ENCODE measurements at places on chromosomes 5 and 9.

- no peak for DNase-seq
Observed at GRCh38 chr5:103021314-103021713, 98.6 kb downstream of the GIN1 start.

GRCh38 chr5:179269781-179270543 is 75.3 kb downstream of the ADAMTS2 start:
- DNase-seq, result no peak

DNA sequence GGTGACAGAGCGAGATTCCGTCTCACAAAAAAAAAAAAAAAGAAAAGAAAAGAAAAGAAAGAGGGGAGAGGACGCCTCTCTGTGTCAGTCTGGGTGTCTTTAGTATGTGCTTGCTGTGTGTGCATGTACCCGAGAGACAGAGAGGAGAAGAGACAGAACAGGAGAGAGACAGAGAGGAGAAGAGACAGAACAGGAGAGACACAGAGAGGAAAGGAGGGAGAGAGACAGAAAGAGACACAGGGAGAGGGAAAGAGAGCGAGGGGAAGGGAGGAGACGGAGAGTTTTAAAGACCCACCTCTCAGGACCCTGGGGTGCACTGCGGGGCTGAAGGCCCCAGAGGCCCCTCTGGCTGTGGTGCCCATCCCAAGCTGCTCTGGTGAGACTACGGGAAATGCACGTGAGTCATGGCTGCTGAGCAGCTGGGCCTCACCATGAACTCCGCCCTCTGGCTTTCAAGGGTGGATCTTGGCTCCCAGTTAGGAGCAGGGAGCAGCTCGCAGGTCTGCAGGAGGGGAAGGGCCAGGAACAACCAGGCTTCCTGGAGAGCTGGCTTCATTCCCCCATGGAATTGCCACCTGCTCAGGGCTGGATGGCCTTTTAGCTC is 7.9 kb downstream of the SLC6A3 start:
- no peak for DNase-seq

- DNase-seq, result peak; percentile 28
Observed at GRCh38 chr9:101977614-101978210, 239.3 kb upstream of the GRIN3A start.

DNA sequence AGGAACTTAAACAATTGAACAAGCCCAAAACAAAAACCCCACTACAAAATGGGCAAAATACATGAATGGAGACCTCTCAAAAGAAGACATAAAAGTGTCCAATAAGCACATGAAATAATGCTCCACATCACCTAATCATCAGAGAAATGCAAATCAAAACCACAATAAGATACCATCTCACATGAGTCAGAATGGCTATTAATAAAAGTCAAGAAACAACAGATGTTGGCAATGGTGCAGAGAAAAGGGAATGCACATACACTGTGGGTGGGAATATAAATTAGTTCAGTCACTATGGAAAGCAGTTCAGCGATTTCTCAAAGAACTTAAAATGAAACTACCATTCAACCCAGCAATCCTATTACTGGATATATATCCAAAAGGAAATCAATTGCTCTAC is 337.4 kb upstream of the GRIA1 start:
- DNase-seq, result no peak

GRCh38 chr5:86881493-86882090 is 263.9 kb downstream of the COX7C start:
- no peak for DNase-seq

DNA sequence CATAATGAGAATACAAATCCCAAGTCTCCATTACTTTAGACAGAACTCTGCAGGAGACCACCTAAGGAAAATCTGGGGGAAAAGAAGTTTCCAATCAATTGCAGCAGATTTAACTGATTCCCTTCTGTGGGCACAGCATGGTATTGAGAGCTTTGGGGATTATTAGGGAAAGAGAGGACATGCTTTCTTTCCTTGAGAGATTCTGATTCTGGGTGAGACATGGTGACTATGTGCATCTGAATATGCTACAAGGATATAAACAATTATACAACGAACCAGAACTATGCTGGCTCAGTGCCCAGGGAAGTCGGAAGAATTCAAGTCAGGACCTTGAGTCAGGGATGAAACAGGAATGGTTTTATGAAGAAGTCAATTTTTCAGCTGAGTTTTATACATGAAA is 183.7 kb downstream of the PDE4D start:
- DNase-seq, result no peak

DNA sequence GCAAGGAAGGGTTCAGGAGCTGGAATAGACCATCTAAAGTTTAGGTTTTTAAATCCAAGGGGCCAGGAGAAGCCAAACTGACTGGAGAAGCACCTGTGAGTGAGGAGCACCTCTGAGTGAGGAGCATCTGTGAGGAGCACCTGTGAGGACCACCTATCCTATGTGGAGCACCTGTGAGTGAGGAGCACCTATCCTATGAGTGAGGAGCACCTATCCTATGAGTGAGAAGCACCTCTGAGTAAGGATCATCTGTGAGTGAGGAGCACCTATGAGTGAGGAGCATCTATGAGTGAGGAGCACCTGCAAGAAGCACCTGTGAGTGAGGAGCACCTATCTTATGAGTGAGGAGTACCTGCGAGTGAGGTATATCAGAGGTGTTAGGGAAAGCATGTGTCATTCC is 8.0 kb upstream of the OR1Q1 start:
- DNase-seq, result no peak

DNA sequence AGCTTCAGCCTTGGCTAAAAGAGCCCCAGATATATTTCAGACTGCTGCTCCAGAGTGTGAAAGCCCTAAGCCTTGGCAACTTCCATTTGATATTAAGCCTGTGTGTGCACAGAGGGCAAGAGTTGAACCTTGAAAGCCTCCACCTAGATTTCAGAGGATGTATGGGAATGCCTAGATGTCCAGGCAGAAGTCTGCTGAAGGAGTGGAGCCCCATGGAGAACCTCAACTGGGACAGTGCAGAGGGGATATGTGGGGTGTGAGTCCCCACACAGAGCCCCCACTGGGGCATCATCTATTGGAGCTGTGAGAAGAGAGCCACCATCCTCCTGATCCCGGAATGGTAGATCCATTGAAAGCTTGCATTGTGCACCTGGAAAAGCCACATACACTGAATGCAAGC is 1784.8 kb upstream of the CDH9 start:
- no peak for DNase-seq

DNA sequence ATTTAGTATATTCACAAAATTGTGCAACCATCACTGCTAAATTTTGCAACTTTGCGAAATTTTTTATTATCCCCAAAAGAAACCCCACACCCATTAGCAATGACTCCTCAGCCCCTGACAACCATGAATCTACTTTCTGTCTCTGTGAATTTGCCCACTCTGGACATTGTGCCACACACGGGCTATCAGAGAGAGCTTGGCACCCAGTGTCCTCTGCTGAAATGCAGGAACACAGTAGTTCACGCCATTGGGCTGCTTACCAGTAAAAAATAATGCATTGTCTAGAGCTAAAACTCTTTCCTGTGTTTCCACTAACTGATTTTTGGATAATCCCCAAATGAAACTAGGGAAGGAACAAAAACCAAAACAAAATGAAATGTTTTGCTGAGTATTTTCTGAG is 60.0 kb downstream of the HRH2 start:
- DNase-seq, result no peak

GRCh38 chr5:528629-529511 is 4.6 kb upstream of the SLC9A3 start:
- no peak for DNase-seq

DNA sequence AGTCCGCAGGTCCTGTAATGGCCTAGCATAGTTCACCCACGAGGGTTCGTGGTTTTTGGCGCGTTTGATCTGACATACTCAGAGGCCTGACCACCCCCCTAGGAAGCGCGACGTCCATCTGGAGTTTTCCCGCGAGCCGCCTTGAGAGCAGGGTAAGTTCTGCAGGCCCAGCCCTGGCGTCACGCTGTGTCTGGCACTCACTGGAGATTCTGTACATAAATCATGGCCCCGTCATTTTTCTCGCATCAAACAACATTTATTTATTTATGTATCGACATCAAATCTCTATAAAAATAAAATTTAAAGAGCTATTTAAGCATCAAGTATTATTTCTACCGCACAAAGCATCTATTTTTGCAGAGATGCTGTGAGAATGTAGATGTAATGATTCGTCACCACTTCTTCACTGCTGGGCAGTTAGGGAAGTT is 437 bp upstream of the TRIM41 start:
- DNase-seq, result no peak

DNA sequence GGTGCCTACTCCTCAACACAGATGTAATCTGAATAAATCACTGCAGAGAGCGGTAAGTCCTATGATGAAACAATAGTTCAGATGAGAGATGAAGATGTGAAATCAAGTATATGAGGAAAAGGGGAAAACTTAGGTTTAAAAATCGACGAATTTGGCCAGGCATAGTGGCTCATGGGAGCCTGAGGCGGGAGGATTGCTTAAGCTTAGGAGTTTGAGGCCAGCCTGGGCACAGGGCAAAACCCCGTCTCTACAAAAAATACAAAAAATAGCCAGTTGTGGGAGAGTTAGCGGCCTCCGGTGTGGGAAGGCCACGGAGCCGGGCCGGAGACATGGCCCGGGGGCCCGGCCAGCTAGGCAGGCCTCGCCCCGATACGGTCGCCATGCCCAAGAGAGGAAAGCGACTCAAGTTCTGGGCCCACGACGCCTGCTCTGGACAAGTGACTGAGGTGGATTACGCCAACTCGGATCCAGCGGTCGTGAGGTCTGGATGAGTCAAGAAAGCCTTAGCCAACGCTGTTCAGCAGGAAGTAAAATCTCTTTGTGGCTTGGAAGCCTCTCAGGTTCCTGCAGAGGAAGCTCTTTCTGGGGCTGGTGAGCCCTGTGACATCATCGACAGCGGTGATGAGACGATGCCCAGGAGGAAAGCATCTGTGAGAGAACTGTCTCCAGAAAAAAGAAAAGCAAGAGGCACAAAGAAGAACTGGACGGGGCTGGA is 62.8 kb upstream of the SUB1 start:
- no peak for DNase-seq

- no peak for DNase-seq
Observed at GRCh38 chr5:1288439-1289335, 6.2 kb downstream of the TERT start.

- DNase-seq, result no peak
Observed at GRCh38 chr5:13529300-13529699, 415.2 kb downstream of the DNAH5 start.

DNA sequence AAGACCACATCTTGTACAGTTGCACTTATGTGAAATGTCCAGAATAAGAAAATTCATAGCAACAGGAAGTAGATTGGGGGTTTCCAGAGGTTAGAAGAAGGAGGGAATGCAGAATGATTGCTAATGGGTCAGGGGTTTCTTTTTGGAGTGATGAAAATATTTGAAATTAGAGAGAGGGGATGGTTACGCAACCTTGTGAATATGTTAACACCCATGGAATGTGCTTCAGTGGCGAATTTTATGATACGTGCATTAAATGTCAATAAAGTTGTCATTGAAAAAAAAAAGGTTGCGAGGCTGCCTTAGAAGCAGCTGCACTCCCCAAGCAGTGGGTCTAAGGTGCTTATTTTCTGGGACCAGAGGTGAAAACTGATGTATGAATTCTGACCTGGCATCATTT is 64.4 kb upstream of the SUB1 start:
- no peak for DNase-seq

GRCh38 chr5:134530301-134531077 is 5.0 kb downstream of the JADE2 start:
- no peak for DNase-seq

- DNase-seq, result no peak
Observed at GRCh38 chr5:178770621-178771020, 40.2 kb upstream of the ZNF354A start.

DNA sequence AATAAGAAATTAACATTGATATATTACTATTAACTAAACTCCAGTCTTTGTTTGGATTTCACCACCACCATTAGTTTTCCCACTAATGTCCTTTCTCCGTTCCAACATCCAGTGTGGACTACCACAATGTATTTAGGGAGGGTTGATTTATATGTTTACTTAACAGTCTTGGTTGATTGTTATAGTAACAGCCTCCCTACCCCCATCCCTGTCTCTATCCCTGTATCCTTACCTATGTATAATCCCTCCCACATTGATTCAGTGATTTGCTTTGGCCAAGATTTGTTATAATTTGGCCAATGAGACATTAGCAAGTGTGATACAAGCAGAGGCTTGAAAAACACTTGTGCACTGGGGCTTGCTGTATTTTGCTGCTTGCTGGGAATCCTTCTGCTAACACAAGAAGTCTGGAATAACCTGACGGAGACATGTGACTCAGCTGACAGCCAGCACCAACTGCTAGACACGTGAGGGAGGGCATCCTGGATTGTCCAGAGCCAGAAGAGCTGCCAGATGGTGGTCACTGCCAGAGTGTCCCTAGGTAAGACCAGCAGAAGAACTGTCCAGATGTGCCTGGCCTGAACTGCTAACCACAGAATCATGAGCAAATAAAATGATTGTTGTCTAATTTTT is 51.2 kb upstream of the TCF7 start:
- DNase-seq, result no peak

DNA sequence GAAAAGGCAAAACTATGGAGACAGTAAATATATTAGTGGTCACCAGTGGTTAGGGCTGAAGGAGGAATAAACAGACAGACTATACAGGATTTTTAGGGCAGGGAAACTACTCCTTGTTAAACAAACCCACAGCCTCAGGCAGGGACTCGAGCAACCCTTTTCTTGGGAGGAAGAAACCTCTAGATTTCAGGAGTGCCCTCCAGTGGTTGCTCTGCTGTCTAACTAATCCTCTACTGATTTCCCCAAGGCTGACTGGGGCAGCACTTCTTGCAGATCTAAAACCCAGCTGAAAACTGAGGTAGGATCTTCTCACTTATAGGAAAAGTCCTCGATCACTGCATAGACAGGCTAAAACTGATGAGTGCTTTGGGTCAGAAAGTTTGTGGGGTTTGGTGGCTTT is 176.8 kb downstream of the ISOC1 start:
- peak; percentile 0 for DNase-seq

GRCh38 chr5:51378061-51378409 is 5.2 kb upstream of the ISL1 start:
- no peak for DNase-seq

- no peak for DNase-seq
Observed at GRCh38 chr5:80763873-80764647, 109.3 kb upstream of the DHFR start.

GRCh38 chr5:154460172-154460571 is 14.4 kb downstream of the SAP30L start:
- no peak for DNase-seq

DNA sequence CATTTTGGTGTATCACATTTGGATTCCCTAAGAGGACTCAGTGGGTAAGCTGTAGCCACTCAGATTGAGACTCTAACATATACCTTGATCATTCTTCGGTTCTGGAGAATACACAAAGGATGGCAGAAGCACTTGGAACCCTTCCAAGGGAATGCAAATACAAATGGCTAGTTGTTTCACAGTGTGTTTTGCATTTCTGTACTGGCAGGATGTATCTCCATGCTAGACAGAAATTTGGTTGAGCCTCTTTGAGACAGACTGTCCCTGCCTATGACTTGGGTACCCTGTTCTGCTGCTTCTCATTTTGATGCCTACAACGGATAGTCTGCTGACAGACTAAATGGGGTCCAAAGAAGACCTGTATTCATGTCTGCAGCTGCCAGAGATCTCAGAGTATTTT is 273.5 kb downstream of the TMEM38B start:
- peak; percentile 1 for DNase-seq

- no peak for DNase-seq
Observed at GRCh38 chr9:71441266-71441665, 319.8 kb upstream of the TRPM3 start.

GRCh38 chr5:100757618-100758017 is 145.5 kb downstream of the ST8SIA4 start:
- no peak for DNase-seq

GRCh38 chr9:36045610-36046009 is 8.9 kb downstream of the RECK start:
- DNase-seq, result no peak
